ENCODE measurements at places on chromosomes 3 and 15.

- DNase-seq = no peak
Measured at GRCh38 chr15:58383876-58384275, 47.9 kb upstream of the LIPC start.

DNA sequence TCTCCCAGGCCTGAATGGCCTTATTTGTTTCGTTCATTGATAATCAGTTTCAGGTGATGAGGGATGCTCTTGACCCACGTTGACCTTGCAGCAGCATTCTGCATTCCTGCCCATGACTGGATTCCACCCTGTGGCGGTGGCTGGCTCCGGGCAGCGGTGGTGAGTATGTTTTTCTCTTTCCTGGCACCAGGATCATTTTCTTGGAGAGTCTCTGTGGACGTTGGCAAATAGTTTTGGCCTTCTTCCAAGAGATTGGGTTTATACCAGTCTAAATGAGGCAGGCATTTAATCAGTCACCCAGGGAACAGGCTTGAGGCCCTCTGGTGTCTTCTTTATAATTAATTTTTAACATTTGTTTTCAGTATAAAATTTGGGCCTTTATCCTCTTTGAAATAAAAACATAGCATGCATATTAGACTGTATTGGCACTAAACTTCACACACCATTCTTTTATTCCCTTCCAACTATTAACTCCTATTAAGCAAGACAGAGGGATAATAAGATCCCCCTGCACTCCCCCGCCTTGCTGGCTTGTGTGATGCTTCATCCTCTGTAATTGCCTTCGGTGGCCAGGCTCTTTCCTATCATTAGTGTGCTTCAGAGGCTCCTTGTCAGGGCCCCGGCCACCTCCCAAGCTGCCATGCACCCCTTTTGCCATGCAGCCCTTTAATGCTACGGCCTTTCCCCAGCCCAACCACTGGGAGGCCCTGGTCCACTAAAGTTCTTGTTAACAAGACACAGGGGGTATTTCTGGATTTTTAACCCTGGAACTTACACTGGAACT is 176.2 kb upstream of the TOPAZ1 start:
- DNase-seq = no peak

- no peak for DNase-seq
Measured at GRCh38 chr15:54026891-54027290, 48.6 kb downstream of the UNC13C start.

DNA sequence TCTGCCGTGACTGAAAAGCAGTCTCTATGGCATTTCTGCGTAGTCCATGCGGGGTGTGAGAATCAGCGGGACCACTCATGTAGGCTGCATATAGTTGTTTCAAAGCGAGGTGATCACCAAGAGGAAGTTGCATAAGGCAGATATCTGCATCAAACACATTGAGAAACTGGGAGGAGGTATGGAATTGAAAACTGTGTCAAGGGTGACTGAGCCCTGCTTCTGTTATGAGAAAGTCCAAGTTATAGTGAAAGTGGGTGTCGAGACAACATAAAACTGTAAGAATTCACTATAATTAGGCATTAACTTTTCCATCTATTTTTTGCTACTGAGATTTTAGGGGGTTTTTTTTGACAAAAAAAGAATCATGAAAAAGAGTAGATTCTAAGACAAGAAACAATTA is 109.3 kb downstream of the ZIC1 start:
- no peak for DNase-seq

All from NCI-H187 treated with DMSO at 0.1 percent for 48 hours (cell line).